ENCODE measurements at places on chromosomes 13 and 19. TPM values are rescaled to one million over a fixed set of nuclear protein-coding genes. Genes with fewer than 3 reads are reported as not detected.

Gene DMKN
- polyA plus RNA-seq = 91.2 TPM

Gene NRTN
- polyA plus RNA-seq = 2.0 TPM

Gene KLF16
- 7.9 TPM for polyA plus RNA-seq

Gene ELSPBP1
- not detected for polyA plus RNA-seq

Gene OR10H1
- 0.03 TPM for polyA plus RNA-seq

Gene TEX26
- polyA plus RNA-seq = 0.57 TPM

Gene CCL25
- 0.37 TPM for polyA plus RNA-seq

Gene WASF3
- polyA plus RNA-seq = 22.0 TPM
